Heart right ventricle (tissue), 16 donors: ENCODE measurements at places on chromosomes 3 and 15.

- peak; percentile 79 for DNase-seq
These were observed 560 bp downstream of the ST6GAL1 start for GRCh38 chr3:186930641-186931531.

DNA sequence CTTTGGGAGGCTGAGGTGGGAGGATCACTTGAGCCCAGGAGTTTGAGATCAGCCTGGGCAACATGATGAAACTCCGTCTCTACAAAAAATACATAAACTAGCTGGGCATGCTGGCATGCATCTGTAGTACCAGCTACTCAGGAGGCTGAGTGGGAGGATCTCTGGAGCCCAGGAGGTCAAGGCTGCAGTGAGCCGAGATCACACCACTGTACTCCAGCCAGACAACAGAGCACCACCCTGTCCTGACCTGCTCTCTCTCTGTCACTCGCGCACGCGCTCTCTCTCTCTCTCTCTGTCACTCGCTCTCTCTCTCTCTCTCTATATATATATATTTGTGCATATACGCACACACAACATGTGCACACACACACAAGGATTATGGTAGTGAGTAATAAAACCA is 61.8 kb downstream of the IL16 start:
- DNase-seq: no peak

- DNase-seq: no peak
These were observed 34.6 kb upstream of the CDIN1 start for GRCh38 chr15:36544518-36545466.

GRCh38 chr15:39609166-39609916 is 28.5 kb downstream of the THBS1 start:
- DNase-seq: no peak

- no peak for DNase-seq
These were observed 6.2 kb upstream of the TMF1 start for GRCh38 chr3:69058180-69058946.

GRCh38 chr15:63274427-63274826 is 3.0 kb upstream of the APH1B start:
- DNase-seq: no peak

- DNase-seq: peak; percentile 98
These were observed at the start of the genes CCDC51 and TMA7 for GRCh38 chr3:48439820-48440589. Gene CCDC51, minus strand, starts transcription at chr3:48440119. Its CDS starts 4,991 bp downstream, at chr3:48435128. Gene TMA7, plus strand, starts transcription at chr3:48440257. Its CDS starts 40 bp downstream, at chr3:48440297.

- DNase-seq: peak; percentile 82
These were observed 39.3 kb upstream of the TRA2B start for GRCh38 chr3:185976977-185977678.

DNA sequence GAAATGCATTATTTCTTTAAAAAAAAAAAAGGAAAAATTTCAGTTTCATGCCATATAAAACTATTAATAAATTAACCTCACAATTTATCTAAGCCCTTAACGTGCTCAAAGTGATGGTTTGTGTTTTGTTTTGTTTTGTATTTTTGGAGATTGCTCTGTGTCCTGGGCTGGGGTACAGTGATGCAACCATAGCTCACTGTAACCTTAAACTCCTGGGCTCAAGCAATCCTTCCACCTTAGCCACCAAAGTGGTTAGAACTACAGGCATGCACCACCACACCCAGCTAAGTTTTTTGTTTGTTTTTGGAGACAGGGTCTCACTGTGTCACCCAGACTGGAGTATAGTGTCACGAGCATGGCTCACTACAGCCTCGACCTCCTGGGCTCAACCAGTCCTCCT is 180.7 kb downstream of the UBE2E2 start:
- no peak for DNase-seq

DNA sequence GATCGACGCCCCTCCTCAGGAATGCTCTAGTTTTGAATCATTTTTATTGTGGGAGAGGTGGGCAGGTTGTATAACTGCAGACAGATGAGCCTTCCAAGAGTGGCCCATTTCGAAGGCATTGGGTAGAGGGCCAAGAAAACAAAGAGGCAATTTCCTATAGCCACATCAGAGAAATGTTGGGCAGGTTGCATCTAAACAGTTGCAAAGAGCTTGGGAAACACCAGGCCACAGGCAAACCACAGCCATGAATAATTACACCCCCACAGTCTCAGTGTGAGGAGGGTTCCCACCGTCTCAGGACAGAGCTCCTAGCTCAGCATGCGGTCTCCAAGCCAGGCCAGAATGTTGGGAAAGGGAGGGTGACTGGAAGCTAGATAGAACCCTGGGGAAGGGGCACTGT is 257.3 kb downstream of the ABHD5 start:
- DNase-seq: no peak

GRCh38 chr3:184126006-184126405 is 9.2 kb upstream of the EIF2B5 start:
- DNase-seq: no peak

- no peak for DNase-seq
These were observed 81.7 kb downstream of the PRICKLE2 start for GRCh38 chr3:64143409-64144130.

GRCh38 chr15:67196672-67197363 is 57.6 kb downstream of the AAGAB start:
- no peak for DNase-seq

GRCh38 chr15:64928626-64929220 is 17.0 kb downstream of the ANKDD1A start:
- DNase-seq: no peak

DNA sequence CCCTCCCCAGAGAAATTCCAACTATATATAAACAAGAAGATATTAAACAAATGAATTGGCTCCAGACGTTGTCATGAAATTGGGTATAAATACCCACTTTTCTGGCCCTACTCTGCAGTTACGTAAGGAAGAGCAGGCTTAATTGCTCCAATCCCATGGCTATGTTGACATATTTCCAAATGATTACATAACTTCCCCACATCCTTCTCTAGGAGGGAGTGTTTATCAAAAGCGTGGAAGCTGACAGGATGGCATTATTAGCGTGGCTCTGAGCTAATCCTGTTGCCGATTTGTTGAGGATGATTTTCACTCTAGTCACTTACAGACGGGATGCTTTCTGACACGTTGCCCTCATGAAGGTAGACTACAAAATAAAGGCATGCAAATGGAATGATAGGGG is 347.5 kb upstream of the TMCO5A start:
- DNase-seq: no peak

DNA sequence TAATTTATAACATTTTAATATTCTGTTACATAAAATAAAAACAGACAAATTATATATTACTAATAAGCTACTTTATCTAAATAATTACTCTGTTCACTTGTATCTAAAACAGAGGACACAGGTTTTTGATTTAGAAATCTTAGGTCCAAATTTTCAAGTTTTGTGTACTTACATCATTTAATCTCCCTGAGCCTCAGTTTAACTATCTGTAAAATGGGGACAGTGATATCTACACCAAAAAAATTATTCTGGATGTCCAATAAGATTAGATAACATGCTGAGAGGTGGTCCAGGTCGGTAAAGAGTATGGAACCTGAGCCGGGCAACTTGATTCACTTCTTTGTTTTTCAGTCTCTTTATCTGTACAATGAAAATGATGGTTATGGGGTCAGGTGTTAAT is 263.8 kb upstream of the CDIN1 start:
- DNase-seq: no peak

DNA sequence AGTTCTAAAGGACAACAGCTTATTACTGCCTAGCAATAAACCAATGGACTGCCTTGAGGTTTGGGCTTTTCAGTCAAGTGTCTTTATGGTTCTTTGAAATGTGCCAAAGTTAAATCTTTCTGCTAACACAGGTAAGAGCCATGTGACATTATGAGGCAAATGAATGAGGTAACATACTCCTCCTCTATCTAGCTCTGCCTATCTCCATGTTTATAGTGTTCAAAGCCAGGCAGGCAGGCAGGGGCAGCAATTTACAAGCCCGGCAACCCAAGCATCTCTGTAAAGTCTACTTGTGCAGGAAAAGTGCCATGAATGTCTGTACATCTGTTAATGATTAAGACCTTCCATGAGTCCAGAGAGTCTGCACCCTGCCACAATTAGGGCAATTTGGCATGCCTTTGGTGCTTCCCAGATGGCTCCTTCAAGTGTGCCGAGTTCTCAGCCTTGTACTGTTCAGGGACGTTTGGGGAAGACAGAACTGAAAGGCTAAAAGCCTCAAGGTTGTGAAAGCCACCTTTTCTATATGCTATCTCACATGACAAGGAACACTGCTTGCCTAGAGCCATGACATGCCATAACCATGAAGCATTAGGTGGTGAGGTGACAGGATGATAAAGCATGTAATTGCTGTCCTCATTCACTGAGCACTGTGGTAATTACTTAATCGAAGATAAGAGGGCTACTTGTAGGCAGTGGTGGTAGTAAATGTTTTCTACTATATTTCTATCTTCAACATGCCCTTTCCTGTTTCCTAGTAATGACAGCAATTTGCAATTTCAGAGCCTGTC is 41.4 kb upstream of the EIF1B start:
- no peak for DNase-seq

GRCh38 chr3:25044762-25045710 is 383.0 kb upstream of the RARB start:
- DNase-seq: no peak

- no peak for DNase-seq
These were observed 193.8 kb downstream of the ABHD5 start for GRCh38 chr3:43884581-43884980.

DNA sequence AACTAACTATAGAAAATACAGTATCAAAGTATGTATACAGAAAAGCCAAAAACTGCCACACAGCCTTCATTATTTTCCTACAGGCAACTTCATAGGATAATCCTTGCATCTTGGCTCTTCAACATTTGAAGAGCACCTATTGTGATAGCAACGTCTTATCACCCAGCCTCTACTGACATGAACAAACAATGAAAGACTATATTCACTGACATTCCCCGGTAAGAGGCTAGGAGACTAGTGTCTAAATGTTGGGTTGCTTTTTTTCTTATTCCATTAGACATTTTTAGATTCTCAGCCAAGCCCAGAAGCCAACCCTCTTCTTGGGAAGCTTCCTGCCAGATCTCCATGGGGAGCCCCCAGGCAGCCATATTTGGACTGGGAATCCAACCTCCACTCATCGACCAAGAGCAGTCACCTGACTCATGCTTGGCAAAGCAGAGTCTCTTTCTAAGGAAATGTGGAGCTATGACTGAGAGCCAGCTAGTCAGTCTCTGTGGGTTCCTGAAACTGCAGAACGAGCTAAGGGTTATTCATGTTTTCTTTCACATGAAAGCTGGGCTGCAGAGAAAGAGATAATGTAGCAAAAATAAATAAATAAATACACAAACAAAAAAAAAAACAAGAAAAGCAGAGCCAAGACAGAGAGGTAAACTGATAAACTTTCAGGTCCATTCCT is 227.5 kb downstream of the MAGI1 start:
- DNase-seq: peak; percentile 51

DNA sequence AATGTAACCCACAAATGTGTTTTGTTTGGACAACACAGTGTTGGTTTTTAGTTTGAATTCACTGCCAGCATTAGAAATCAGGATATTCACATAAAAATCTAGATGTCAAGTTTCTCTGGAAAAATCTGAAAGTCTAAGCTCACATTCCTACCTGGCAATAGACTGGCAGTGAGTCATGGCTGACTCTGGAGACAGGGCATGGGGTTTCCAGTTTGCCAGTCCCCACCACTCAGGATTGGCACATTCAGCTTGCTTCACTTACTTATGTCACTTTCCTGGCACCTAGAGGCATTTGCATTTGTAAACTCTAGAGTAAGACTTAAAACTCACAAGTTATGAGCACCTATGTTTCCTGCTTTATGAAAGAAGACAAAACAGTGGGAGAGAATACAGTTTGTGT is 19.1 kb upstream of the SEC61A1 start:
- no peak for DNase-seq

DNA sequence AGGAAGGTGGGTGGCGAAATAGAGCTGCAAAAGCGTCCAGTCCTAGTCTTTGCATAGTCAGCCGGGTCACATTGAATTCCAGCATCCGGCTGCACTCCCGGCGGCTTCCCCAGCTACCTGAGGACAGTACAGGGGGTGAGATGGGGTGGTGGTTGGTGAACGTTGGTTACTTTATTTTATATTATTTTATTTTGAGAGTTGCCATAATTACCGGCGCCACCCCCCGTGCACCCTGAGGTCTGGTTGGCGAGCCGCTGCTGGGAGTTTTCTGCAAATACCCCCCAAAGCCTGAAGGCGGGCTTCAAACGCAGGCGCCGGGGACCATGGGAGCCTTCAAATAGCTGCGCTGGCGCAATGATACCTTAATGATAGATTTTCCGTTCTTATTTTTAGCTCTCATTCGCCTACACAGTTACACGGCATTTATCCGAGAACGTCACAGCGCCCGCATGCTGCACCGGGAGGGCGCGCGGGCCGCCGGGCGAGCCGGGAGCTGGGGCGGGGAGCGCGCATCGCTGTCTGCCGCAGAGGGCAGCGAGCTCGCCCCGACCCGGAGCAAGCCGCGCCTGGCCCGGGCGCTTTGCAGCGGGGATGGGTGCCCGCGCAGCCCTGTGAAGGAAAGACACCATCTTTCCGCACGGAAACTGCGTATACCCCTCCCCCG is 756 bp upstream of the RASGRF1 start:
- DNase-seq: no peak

DNA sequence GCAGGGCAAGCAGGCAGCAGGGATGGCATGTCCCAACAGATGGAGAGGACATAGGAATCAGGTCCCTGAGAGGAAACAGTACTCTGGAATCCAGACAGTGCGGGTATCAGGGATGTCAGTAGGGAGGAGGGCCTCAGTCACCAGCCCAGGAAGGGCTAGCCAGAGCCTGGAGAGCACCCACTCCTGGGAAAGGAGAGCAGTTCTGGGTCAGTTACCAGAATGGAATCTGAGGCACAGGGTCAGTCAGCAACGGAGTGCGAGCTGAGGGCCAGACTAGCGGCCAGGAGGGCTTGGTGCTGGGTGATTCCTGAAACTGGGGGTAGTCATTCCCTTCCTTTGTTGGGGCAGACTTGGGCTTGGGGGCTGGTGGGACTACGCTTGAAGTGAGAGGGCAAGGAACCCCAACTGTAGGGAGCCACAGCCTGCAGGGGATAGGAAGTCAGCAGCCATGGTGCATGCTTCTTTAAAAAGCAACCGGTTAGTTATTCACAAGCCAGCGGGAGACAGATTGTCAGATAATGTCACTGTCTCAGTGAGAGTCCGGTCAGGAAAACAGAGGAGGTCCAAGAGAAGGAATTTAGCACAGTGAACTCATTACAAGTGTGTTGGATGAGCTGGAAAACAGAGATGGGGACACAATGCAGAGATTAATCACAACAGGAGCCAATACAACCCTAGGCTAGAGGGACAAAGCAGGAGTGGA is 27.9 kb downstream of the PLA1A start:
- no peak for DNase-seq

- no peak for DNase-seq
These were observed 258.9 kb downstream of the ABHD5 start for GRCh38 chr3:43949594-43949993.

- no peak for DNase-seq
These were observed 19.3 kb upstream of the SLC4A7 start for GRCh38 chr3:27503526-27503925.

DNA sequence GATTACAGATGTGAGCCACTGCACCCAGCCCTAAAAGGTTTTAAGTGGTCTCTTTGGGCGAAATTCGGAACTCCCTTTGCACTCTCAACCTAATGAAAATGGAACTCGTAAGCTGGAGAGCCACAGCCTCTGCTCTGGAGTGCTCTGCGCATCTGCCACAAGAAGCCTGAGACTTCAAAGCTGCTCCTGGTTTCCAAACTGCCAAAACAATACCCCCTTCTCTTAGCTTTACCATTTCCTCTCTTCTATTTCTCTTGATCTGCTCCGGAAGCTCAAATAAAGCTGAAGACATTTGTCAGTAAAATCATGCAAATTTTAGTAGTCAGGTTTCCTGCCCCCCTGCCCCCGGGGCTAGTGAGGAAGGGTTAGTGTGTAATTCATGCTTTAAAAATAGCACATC is 312.7 kb downstream of the MFSD1 start:
- DNase-seq: no peak

- DNase-seq: no peak
These were observed 35.3 kb downstream of the ZPLD1 start for GRCh38 chr3:102470066-102470465.
